ENCODE measurements at places on chromosomes 6 and 20.

DNA sequence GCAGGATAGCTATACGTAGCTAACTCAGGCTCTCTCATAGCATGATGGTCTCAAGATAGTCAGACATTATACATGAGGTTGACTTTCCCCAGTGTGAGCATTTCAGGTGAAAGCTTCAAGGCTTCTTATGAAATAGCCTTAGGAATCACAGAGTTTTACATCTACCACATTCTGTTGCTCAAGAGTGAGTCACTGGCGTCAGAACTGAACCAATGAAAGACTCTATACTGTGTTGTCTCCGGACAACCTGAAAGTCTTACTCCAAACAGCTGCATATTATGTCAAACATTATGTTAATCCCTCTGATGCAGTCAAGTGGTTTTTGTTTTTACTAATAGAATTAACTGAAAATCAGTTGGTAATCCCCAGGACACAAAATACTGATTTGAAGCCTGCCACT, 79.8 kb upstream of the TRDN start:
- DNase-seq = no peak

DNA sequence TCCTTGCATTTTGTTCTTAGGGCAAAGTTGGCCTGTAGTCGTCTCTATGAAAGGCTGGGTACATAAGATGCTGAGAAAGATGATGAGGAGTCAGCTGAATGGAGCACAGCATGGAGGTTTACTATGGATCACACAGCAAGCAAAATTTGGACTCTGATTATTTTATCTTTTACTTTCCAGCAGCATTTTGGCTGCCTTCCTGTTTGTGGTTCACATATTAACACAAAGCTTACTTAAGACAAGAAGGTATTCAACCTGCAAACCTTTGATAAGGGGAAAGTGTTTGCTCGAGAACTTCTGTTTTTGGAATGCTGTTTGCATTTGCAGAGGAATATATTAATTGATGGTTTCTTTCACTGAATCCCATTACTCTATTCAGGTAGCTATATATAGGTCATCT, 103.1 kb upstream of the ENPP5 start:
- DNase-seq = no peak

GRCh38 chr20:31595654-31596411, 9.3 kb upstream of the ID1 start:
- DNase-seq = peak; percentile 79

DNA sequence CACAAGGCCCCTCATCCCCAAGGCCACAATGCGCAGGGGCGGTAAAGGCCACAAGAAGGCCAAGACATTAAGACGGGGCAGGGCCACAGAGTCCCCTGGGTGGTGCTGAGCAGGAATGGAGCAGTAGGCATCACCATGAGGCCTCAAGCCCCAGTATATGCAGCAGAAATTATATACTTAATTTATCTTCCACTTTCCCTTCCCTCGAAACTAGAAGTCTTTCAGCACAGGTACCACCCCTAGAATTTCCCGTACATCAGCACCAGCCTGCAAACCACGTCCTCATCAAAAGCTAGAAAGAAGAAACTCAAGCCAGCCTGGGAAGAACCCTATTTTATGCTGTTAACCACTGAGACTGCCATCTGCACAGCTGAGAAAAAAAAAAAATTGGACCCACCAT, 89.4 kb downstream of the PLG start:
- no peak for DNase-seq

DNA sequence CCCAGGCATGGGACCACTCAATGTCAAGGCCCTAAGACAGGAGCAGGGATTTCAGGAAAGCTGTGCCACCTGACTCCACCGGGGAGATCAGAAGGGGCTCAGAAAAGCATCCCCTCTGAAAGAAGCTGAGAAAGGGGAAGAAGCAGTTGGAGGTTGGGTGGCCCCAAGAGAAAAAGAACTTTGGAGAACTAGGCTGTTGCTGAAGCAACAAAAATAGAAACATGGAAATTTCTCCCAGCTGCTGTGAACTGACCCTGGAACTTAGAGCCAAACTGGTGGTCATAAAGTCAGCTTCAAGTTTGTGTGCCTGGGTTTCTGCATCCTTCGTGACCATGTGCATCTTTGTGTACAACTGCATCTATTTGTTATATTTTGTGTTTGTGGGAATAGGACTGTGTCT, 534.5 kb downstream of the MAFB start:
- DNase-seq = no peak
